ENCODE measurements at places on chromosomes 3 and 15. TPM values are rescaled to one million over a fixed set of nuclear protein-coding genes. Genes with fewer than 3 reads are reported as not detected.

The AP3B2 gene
- 2.2 TPM for total RNA-seq

The CLDN18 gene
- total RNA-seq: 114 TPM

The RASGRP1 gene
- 7.5 TPM for total RNA-seq

The PLAAT1 gene
- total RNA-seq: 0.31 TPM

The SLC2A2 gene
- total RNA-seq: not detected

The SLC25A38 gene
- 31.0 TPM for total RNA-seq

The PRTG gene
- total RNA-seq: 11.7 TPM

The C3orf85 gene
- not detected for total RNA-seq

The AADACL2 gene
- total RNA-seq: not detected

The A4GNT gene
- total RNA-seq: not detected

The ZNF639 gene
- 53.3 TPM for total RNA-seq

The DGKG gene
- 13.7 TPM for total RNA-seq

The TPRG1 gene
- total RNA-seq: 10.5 TPM

The SLC6A6 gene
- total RNA-seq: 63.0 TPM

The SPINK8 gene
- total RNA-seq: not detected

The LMCD1 gene
- total RNA-seq: 101 TPM

The ZNF35 gene
- total RNA-seq: 10.2 TPM

The DUOX1 gene
- total RNA-seq: 363 TPM

The BTD gene
- total RNA-seq: 20.5 TPM

The ALG1L2 gene
- not detected for total RNA-seq

The EEF1AKMT4 gene
- 4.6 TPM for total RNA-seq

The CD86 gene
- 11.5 TPM for total RNA-seq

The KCNMB2 gene
- 12.2 TPM for total RNA-seq

The ACSBG1 gene
- total RNA-seq: 7.9 TPM

The GABRG3 gene
- total RNA-seq: not detected

The STAB1 gene
- total RNA-seq: 53.1 TPM

The GOLGA6L9 gene
- total RNA-seq: 13.7 TPM

The KPNA4 gene
- total RNA-seq: 32.0 TPM

The RAF1 gene
- 86.7 TPM for total RNA-seq

The TAGLN3 gene
- total RNA-seq: 0.89 TPM

The RTP3 gene
- not detected for total RNA-seq

The ALDH1L1 gene
- total RNA-seq: 0.51 TPM

The NFKBIZ gene
- total RNA-seq: 79.0 TPM

The KNL1 gene
- total RNA-seq: 0.95 TPM
